Stimulated activated CD4-positive, alpha-beta T cell treated with anti-CD3 and anti-CD28 coated beads, Interleukin-1b, Interleukin-23, amount 100 ng/mL, for 4 hours (primary cell): ENCODE measurements at places on chromosomes 6 and 20.

GRCh38 chr20:45780159-45780558 is 11.5 kb downstream of the WFDC3 start:
- no peak for DNase-seq

- DNase-seq: no peak
Measured at GRCh38 chr6:69917834-69918233, 51.5 kb downstream of the COL19A1 start.

DNA sequence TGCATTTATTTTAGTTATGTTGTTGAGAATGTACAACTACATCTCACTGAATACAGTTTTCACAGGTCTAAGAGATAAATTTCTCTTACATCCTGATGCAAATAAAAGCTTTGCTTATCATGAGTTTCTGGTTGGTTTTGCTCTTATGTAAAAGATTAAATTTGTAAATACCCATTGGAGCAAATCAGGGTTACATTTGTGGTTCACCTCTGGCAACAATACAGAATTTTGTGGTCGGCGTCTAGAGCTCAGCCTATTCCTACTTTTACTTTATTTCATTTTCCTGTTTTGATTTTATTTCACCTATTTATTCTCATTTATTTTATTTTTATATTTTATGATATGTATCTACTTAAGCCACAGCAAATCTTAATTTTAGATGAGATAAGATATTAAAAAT is 271.9 kb upstream of the MARCKS start:
- DNase-seq: no peak

DNA sequence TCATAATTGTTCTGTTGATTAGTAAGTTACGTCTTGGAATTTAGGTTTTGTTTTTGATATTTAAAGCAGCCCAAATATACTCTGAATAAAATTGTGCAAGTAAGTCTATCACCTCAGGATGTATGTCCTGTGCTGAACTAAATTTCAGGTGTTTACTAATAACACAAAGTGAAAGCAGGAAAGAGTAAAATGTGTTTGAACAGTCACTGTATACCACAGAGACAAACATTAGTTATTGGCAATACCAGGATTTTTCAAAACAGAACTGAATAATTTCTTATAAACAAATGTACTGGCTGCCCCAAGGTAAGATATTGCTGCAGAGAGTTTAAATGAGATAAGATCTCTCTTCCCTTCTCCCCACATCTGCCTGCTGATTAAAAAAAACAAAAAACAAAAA is 404.7 kb upstream of the RUNX2 start:
- DNase-seq: no peak

GRCh38 chr6:110828396-110828795 is 13.1 kb upstream of the CDK19 start:
- DNase-seq: no peak

DNA sequence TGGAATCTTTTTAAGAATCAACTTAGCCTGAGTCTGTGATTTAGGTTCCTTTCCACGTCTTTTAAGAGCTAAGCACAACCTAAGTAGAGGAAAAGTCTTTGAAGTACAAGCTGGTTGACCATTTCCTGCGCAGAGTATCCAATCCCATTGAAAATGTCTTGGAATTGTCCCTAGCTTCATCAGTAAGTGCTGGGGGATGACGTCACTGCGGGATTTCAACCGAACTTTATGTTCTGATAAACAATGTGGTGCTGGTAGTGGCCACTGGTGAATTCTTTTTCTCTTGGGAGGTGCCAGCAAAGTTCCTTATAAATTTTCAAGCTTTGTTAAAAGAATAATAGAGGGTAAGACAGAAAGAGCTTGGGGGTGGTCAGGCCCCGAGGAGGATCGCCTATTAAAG is 69.2 kb downstream of the PDE7B start:
- no peak for DNase-seq

DNA sequence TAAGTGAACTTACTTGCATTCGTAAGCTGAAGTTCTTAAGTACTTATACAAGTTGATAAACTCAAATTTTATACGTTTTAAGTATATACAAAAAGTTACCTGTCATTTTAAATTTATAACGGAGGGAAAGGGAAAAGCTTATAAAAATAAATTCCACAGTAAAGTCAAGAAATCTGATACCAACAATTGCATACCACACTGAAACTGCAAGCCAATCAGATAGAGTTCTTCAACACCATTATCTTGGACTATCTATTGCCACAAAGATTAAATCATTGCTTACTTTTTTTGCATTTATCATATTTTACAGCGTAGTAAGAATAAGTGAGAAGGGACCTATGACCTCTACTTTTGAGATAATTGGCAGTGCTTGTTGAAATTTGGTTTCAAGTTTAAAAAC is 386.7 kb downstream of the TFAP2A start:
- no peak for DNase-seq

GRCh38 chr6:151901009-151901411 is 93.5 kb downstream of the ESR1 start:
- no peak for DNase-seq

DNA sequence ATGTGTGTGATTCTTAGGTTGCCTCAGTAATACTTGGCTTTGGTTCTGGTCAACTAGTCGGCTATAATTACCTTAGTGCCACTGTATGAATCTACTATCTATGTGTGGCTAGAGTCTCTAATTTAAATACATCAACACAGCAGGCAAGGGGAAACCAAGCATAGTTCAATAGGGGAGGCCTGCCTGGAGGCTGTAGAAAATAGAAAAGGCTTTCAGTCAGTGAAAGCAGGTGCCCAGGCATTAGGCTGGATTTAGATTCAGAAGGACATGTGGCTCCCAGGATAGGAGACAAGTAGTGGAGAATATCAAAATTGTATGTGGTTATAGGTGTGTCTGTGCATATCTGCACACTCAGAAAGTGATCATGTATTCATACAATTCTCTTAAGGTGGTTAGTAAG is 115.1 kb upstream of the LAMP5 start:
- DNase-seq: no peak

DNA sequence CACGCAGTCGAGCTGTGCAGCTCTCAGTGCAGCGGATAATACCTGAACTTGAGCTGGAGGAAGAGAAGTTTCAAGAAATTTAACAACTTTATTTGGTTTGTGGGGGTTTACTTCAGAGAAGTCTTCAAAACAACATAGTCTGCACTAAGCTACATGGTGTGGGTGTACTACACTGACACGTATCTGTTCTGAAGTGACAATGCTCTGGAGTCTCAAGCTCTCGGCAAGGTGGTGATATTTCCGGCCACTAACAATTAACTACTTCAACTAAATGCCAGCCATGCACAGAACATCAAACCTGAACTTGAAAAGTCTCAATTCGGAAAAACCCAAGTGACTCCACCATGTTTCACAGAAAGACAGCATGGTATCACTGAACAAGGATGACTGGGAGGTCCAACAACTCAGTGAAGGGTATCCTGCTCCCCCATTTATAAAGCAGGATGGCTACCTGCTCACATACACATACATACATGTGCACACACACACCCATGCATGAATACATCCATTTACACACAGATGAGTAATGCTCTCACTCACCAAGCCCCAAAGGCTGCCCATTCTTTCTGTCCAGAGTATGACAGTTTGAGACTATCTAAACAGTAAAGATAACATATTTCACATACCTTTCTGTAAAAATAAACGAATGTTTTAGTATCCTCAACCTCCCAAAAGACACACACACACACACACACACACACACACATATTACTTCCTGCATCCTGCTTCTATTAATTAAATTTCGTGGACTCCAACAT is 15.4 kb upstream of the ANKRD60 start:
- no peak for DNase-seq

DNA sequence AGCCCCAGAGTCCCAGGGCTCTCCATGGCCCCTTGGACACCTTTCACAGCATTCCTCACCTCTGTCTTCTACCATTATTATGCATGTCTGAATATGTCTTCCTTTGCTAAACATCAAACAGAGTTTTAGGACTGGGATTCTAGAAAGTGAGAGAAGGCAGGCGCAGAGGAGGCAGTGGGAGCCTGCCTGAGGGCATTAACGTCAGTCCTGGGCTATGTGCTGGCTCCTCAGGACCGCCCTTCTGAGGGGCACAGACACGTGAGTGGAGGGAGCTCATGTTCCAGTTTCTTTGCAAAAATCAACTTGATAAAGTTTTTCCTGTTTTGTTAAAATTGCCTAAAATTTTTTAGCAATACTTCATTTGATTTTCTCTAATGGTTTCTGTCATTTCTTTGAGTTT is 38.0 kb downstream of the C6orf15 start:
- no peak for DNase-seq

DNA sequence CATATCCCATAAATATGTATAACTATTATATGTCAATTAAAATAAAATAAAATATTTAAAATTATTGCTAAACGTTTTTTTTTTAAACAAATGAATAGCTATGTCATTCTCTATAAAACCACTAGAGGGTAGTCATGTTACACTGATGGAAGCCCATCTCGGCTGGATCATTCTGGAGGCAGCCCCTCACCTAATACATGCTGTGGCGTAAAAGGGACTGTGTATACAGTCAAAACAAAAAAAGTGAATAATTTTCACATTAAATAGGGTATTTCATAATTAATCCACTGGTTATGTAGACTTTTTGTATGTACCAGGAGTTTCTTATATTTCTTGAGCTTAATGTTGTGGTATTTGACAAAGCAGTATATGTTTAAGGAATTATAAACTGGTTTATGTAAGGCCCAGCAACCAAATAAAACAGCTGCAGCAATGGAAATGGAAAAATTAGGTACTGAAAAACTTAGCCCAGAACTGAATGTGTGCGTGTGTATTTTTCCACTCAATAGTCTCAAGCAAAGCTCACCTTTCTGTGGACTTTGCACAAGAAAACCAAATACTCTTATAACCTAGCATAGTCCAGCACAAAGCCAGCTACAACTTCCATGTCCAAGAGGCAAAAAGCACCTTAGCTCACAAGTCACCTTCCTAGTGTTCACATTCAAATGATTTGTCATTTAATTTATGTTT is 81.7 kb downstream of the COL9A1 start:
- DNase-seq: no peak

DNA sequence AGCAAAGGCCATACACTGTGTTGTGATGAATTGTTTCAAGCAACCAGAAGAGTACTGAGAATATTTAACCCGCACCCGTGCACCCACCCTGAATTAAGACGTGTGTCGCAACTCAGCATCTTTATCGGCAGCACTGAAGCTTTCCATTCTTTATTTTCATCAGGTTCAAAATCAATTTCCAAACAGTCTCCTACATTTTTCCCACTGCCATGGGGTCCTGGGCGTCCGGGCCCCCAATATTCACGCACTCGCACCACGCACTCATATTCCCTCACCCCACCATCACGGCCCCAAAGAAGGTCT is 1.8 kb downstream of the LTB start:
- no peak for DNase-seq

- DNase-seq: no peak
Measured at GRCh38 chr6:41724586-41725501, 10.6 kb downstream of the TFEB start.

DNA sequence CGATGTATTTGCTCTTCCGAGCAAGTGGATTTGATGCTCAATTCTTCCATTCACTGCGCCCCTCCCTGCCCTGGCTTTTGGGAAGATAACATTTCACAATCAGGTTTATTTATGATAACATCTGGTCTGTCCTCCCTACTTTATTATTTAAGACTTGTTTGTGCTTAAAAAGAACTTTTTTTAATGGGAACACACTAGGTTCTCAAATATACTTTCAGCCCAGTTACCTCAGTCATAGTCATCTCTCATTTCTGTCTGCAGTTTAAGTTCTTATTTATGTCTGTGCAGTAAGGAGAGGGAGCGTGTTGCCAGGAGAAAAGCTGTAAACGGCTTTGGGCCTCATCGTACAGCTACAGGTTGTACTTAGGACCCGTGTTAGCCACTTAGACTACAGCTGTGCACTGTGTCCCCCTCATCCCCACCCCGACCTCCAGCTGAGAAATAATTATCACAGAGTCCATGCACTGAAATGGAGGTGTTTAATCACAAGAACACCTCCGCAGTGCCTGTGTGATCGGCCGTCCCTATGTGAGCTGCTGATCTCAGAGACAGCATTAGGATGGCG is 99.3 kb downstream of the RPP40 start:
- no peak for DNase-seq

- DNase-seq: no peak
Measured at GRCh38 chr6:140346428-140346827, 972.0 kb upstream of the CITED2 start.

DNA sequence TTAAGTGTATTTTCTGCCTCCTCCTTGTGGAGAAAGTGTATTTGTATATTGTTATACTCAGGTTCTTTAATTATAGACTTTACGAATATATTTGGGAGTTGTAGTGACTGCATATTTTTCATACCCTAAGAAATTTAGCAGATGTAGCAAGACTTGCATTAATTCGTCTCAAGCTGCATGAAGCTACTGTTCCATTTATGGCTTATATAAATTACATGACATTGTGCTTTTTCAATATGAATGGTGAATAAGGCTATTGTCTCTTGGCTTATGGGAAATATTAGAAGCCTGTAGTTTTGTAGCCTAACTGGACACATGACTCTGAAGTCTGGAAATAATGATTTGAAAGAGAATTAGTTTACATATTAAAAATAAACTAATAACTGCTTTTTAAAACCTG is 2.4 kb downstream of the ADGRG6 start:
- no peak for DNase-seq

DNA sequence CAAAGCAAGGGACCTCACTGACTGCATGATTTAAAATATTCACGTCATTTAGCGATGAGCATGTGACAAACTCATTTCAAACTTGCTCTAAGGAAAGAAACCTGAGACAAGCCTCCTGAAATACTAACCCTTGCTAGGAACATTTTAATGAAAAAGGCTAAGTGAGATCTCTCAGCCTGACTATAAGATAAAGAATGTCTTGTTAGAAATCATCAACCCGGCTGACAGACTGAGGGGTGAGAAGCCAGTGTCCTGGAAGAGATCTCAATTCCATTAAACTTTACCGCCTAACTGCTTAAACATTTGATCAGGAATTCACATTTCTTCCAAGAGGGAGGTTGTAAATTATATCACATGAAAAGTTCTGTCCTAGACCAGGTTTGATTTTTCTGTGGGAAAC is 274.8 kb upstream of the EXOC2 start:
- DNase-seq: no peak

- DNase-seq: no peak
Measured at GRCh38 chr6:141667580-141668309, 465.0 kb upstream of the GJE1 start.

DNA sequence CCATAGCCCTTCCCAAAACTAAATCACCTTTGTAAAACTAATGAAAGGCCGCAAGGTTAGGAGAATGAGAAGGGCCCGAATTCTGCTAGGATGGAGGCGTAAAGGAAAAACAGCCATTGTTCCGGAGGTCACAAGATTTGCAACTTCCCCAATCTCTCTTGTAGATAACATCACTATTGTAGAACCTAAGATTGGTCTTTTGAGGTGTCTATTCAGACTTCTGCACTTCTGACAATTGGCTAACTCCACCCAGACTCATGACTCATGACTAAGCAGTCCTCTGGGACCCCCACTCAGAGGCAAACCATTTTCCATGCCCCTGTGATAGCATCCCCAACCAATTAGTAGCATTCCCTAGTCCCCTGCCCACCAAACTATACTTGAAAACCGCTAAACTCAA is 210.5 kb upstream of the SHLD1 start:
- DNase-seq: no peak
